ENCODE measurements at places on chromosomes 11 and 22. TPM values are rescaled to one million over a fixed set of nuclear protein-coding genes. Genes with fewer than 3 reads are reported as not detected.

DNA sequence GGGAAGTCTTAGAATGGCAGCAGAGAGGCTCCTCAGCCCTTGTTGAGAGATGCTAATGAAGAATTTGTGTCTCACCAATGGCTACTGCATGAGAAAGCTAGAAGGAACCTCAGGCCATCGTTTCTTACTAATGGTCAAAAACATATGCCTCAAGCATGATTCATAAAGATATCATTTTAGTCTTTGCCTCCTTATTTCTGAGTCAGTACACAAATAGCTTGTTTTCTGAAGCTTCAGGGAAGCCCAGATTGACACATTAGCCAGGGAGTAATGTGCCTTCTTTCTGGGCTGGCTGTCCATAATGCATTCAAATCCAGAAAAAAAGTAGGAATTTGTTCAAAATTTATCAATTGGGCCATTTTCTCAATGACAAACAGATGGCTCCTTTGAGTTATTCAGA is 169.4 kb upstream of the ZBED5 start:
- H3K27me3 ChIP-seq, result no peaks in the 10 kb centered on the region
- no peaks in the 10 kb centered on the region for H3K4me1 ChIP-seq
- DNase-seq, result no peak
- no peak overlapping the region for H3K4me3 ChIP-seq

DNA sequence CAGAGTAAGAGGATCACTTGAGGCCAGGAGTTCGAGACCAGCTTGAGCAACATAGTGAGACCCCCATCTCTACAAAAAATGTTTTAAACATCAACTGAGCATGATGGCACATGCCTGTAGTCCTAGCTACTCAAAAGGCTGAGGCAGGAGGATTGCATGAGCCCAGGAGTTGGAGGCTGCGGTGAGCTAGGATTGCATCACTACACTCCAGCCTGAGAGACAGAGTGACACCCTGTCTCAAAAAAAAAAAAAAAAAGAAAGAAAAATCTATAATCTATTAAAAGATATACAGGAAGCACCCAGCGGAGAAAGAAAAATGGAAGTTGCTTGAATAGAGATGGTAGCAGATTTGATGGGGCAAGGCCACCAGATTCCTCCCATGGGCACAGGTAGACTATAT is 61.8 kb downstream of the FAM83F start:
- H3K36me3 ChIP-seq, result no peaks in the 10 kb centered on the region
- H3K27me3 ChIP-seq, result no peaks in the 10 kb centered on the region
- peaks cover 48% of the 10 kb centered on the region for H3K4me1 ChIP-seq
- DNase-seq, result no peak

DNA sequence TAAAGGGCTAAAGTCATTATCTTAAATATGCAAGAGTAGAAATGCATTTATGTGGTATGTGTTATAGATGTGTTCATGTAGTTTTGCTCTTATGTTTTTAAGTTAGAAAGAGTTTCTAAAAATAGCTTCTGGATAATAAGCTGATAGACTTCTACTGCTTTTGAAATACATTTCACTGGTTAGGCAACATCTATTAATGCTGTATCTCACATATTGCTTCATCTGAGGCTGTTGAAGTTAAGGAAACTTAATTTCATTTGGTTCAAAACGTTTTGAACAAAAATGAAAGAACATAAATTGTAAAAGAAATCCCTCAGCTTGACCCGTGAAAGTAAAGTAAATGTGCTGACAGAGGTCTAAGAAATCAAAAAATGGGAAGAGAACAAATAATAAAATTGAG is 164.0 kb upstream of the CTSC start:
- H3K36me3 ChIP-seq, result no peaks in the 10 kb centered on the region
- no peaks in the 10 kb centered on the region for H3K4me1 ChIP-seq
- no peak overlapping the region for H3K27ac ChIP-seq
- no peak overlapping the region for H3K4me3 ChIP-seq
- no peaks in the 10 kb centered on the region for H3K27me3 ChIP-seq

GRCh38 chr11:112437096-112437495 is 176.4 kb upstream of the PLET1 start:
- H3K4me3 ChIP-seq, result no peak overlapping the region
- H3K27ac ChIP-seq, result no peak overlapping the region
- H3K4me1 ChIP-seq, result no peaks in the 10 kb centered on the region
- no peak for DNase-seq
- H3K36me3 ChIP-seq, result no peaks in the 10 kb centered on the region
- H3K27me3 ChIP-seq, result no peaks in the 10 kb centered on the region

DNA sequence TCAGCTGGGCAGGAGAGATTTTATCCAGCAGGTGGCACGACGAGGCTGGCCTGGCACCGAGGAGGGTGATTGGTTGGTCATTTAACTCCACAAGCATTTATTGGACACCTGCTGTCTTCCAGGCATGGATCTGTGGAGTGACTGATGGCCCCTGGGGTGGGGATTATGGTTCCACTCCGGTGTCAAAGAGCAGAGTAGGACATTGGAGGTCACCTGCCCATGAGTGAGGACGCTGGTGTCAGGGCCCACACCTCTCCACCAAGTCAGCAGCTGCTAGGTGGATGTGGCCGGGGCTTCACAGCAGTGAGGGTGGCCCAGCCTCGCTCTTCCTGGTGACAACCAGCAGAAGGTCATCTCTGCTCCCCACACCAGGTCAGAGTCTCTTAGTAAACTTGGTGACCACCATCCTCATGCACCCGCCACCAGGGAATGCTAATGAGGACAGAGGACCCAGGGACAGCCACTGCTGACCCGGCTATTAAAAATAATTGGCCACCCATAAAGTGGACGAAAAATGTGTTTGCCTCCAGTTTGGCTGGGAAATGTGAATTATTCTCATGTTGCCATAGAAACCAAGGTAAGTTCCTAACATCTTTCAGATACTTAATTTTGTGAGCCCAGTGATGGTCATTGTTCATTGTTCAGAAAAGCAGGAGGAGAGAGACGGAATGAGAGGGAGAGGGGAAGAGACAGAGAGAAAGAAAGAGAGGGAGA is 428.7 kb downstream of the TBC1D22A start:
- DNase-seq, result no peak
- no peaks in the 10 kb centered on the region for H3K4me1 ChIP-seq
- no peak overlapping the region for H3K4me3 ChIP-seq

DNA sequence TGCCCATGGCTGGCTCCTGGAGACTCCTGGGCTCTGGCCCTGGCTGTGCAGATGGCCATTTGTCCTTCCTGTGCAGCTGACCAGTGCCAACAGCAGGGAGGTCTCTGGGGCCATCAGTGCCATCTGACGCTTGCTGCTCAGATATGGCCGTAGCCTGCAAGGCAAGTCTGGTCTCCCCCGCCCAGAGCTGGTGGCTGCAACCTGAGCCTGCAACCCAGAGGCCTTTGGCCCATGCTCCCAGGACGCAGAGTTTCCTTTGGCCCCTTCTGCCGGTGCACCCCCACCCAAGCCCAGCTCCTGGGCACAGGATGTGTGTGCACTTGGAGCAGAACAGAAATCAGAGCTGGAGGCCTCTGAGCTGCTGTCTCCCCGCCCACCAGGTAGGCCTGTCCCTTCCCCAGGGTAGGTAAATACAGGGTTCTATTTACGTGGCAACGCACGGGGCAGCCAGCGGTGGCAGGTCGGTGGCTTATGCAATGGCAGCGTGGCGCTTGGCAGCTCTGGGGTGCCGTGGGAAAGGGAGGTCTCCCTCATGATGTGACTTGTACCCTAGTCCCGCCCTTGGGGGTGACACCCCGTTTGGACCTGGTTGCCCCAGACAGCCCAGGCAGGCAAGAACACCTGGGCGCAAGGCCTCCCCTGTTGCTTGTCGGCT is 21.0 kb upstream of the MYEOV start:
- no peak overlapping the region for H3K27ac ChIP-seq
- no peak overlapping the region for H3K4me3 ChIP-seq
- H3K27me3 ChIP-seq, result no peaks in the 10 kb centered on the region
- no peak for DNase-seq

DNA sequence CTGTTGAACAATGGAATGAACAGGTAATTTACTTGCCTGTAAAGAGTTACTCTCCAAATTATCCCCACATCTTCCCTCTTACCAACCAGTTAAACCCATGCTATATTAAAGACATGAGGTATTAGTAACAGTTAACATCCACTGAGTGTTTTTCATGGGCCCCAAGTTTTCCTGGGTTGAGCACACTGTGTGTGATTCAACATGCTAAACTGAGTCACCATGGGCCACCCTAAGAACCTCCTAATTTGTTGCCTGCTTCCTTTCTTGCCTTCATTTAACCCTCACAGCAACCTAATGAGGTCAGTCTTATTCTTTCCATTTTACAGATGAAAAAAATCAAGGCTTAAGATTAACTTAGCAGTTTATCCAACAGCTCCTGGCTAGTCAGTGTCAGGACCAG is 51.0 kb downstream of the GALNT18 start:
- peaks cover 8% of the 10 kb centered on the region for H3K4me1 ChIP-seq
- H3K4me3 ChIP-seq, result no peak overlapping the region
- no peaks in the 10 kb centered on the region for H3K27me3 ChIP-seq
- no peaks in the 10 kb centered on the region for H3K36me3 ChIP-seq
- DNase-seq, result no peak
- H3K27ac ChIP-seq, result peak overlapping the region; percentile 43

DNA sequence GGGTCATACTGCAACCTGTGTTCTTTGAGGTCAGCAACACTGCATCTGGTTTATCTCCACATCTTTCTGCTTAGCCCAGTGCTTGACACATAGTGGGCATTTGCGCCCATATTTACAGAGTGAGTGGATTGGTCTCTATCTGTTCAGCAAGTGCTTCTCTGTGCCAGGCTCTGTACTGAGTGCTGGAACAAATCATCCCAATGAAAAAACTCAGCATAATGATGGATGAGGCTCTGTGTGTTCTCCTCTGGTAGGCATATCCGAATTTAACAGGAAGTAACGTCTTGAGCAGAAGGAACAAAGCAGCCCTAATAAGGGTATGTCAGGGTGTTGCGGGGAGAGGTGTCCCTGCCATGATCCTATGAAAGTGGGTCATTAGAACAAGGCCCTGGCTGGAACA is 46.0 kb downstream of the MCM5 start:
- H3K4me3 ChIP-seq, result no peak overlapping the region
- H3K27ac ChIP-seq, result no peak overlapping the region
- H3K27me3 ChIP-seq, result no peaks in the 10 kb centered on the region
- H3K4me1 ChIP-seq, result no peaks in the 10 kb centered on the region
- DNase-seq, result no peak
- H3K36me3 ChIP-seq, result no peaks in the 10 kb centered on the region

DNA sequence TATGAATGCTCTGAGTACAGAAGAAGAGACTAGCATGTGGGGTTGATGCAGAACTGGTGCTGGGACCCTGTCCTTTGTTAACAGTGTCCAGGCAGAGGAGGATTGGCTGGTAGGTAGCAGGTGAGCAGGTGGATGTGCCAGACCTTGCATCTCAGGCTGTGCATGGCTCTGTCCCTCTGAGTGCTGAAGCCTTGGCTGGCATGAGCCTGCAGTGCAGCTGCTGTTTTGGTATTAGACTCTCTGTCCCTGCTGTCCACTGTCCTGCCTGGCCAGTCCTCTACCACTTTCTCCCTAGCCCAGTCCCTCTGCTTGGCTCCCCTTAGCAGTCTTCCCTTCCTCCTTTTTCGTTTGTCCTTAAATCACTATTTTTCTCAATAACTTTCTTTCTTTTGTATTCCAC is 213.6 kb upstream of the ZBED5 start:
- H3K27ac ChIP-seq, result no peak overlapping the region
- no peaks in the 10 kb centered on the region for H3K36me3 ChIP-seq
- no peak for DNase-seq
- H3K4me1 ChIP-seq, result peaks cover 8% of the 10 kb centered on the region
- H3K4me3 ChIP-seq, result no peak overlapping the region

DNA sequence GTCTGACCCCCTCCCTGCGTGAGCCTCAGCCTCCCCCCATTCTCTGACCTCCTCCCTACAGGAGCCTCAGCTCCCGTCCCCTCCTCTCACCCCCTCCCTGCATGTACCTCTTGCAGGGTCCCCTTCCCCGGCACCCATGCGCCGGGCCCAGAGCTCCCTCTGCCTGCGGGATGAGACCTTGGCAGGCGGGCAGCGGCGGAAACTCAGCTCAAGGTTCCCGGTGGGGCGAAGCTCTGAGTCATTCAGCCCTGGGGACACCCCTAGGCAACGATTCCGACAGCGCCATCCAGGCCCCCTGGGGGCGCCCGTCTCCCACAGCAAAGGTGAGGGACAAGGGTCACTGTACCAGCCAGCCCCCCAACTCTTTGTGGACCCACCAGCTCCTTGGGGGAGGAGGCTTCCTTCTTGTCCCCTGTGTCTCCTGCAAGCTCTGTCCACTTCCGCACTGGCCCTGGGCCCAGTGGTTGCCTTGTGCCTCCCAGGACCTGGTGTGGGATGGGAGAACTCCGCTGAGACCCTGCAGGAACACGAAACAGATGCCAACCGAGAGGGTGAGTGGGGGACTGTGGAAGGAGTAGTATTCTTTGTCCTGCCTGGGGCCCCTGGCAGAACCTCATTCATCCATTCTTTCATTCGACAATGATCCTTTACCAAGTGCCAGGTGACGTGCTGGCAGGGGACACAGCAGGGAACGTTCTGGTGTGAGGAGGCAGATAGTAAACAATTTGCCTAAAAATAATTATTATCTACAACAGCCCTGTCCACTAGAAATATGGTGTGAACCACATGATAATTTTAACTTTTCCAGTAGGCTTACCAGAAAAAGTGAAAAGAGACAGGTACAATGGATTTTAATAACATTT is 3.7 kb upstream of the RPS6KA4 start:
- no peaks in the 10 kb centered on the region for H3K27me3 ChIP-seq
- H3K4me1 ChIP-seq, result peaks cover 6% of the 10 kb centered on the region
- H3K36me3 ChIP-seq, result no peaks in the 10 kb centered on the region
- peak; percentile 91 for DNase-seq

GRCh38 chr22:31282748-31283468 is 9.4 kb downstream of the PIK3IP1 start:
- H3K4me1 ChIP-seq, result no peaks in the 10 kb centered on the region
- DNase-seq, result no peak
- H3K27ac ChIP-seq, result no peak overlapping the region
- no peak overlapping the region for H3K4me3 ChIP-seq

GRCh38 chr22:37354261-37354660 is 72.0 kb downstream of the CYTH4 start:
- H3K4me3 ChIP-seq, result no peak overlapping the region
- H3K36me3 ChIP-seq, result no peaks in the 10 kb centered on the region
- DNase-seq, result no peak
- H3K4me1 ChIP-seq, result no peaks in the 10 kb centered on the region

DNA sequence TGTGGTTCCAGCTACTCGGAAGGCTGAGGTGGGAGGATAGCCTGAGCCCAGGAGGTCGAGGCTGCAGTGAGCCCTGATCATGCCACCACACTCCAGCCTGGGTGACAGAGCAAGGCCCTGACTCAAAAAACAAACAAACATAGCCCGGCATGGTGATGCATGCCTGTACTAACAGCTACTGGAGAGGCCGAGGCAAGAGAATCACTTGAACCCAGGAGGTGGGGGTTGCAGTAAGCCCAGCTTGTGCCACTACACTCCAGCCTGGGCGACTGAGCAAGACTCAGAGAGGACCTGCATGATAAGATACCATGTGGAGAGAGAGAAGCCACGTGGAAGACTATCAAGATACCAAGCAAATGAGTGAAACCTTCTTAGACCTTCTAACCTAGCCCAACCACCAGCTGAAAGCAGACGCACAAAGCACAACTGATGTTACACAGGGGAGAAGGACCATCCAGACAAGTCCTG is 36.1 kb downstream of the AMBRA1 start:
- no peak overlapping the region for H3K27ac ChIP-seq
- H3K36me3 ChIP-seq, result no peaks in the 10 kb centered on the region
- no peaks in the 10 kb centered on the region for H3K27me3 ChIP-seq
- DNase-seq, result no peak
- no peak overlapping the region for H3K4me3 ChIP-seq

- no peaks in the 10 kb centered on the region for H3K36me3 ChIP-seq
- no peaks in the 10 kb centered on the region for H3K27me3 ChIP-seq
- peak overlapping the region; percentile 82 for H3K27ac ChIP-seq
- no peak overlapping the region for H3K4me3 ChIP-seq
- H3K4me1 ChIP-seq, result peaks cover 51% of the 10 kb centered on the region
Measured at GRCh38 chr22:28034145-28034759, 115.2 kb upstream of the PITPNB start.

Gene C11orf65
- total RNA-seq, result 0.64 TPM

Gene TMEM134
- 83.2 TPM for total RNA-seq

Gene WEE1
- total RNA-seq, result 58.6 TPM

Gene XKR3
- total RNA-seq, result not detected
